ENCODE measurements at places on chromosomes 1 and 21.

DNA sequence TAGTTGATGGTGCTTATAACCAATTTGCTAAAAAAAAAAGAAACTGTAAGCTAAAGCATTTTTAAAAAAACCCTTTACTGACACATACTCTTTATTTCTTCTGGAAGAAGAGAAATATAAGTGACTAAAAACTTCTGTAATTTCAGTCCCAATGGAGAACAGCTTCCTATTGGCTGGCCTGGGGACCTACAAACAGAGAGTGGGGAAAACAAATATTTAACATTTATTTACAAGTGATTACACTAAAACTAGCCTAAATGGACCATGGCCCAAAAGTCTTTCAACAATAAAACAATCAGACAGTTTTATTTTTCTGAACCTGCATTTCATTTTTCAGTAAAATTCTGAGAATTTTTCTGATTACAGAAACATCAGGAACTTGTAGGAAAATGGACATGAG lies 15.2 kb downstream of the TARBP1 start:
- DNase-seq, result no peak

DNA sequence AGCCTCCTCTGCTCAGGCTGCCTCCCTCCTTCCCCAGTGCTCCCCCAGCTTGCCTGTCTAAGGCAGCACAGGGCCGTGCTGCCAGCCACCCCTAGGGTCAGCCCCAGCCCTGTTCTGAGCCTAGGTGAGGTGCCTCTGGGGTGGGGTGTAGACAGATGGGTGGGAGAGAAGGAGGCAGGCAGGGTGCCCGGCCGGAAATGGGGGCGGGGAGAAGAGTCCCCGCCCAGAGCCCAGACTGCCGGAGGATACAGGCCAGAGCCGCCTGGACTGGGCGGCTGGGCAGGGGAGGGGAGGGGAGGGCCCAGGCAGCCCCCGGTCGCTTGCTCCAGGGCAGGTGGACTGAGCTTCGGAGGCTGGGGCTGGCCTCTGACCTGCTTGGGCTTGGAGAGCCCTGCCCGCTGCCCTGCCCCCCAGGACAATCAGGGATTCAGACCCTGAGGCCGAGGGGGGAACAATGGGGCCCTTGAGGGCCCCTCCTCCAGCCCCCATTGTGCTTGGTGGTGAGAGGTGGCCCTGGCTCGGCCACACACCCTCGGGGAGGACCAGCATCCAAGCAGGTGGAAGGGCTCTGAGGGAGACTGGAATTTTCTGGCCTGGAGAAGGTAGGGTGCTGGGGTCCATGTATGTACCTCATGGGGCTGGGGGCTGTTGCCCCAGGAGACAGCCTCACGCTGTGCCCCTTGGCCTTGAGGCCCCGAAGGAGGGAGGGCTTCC lies at the start of gene GJC2:
GJC2 (plus strand) TSS at position 525 of the 714 bp plus-strand sequence. CDS start 7,829 bp downstream, outside the sequence.
- no peak for DNase-seq

- peak; percentile 67 for DNase-seq
Observed at GRCh38 chr1:39539252-39539790, 37.3 kb downstream of the PABPC4 start.

DNA sequence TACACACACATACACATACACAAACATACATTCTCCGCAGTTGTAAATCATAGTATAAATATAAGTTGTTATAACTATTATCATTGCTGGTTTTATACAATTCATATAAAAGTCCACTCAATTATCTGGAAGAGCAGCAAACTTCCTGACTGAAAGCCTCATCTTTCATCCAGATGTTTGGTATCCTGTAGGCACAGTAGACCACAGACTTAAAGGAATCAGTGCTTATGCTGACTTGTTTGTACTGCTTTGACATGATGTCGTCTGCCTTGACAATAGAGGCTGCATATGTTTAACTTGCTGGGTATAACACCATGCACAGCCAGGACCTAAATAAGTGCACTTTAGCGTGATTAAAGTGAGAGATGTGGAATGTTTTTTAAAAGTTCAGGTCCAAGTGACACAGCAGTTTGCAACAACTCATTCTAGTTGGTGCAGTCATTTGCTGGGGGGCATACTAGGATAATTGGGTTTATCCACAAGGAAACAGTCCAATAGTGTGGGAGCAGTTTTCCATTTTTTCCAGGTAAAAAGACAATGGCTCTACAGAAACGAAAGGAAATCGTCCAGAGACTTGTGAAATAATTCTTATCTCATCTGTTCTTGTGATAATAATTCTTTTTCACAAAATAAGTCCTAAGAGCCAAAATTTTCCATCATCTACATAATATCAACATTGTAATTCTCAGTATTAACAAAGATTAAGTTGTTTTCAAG lies 110.3 kb upstream of the TSPAN2 start:
- DNase-seq, result no peak

DNA sequence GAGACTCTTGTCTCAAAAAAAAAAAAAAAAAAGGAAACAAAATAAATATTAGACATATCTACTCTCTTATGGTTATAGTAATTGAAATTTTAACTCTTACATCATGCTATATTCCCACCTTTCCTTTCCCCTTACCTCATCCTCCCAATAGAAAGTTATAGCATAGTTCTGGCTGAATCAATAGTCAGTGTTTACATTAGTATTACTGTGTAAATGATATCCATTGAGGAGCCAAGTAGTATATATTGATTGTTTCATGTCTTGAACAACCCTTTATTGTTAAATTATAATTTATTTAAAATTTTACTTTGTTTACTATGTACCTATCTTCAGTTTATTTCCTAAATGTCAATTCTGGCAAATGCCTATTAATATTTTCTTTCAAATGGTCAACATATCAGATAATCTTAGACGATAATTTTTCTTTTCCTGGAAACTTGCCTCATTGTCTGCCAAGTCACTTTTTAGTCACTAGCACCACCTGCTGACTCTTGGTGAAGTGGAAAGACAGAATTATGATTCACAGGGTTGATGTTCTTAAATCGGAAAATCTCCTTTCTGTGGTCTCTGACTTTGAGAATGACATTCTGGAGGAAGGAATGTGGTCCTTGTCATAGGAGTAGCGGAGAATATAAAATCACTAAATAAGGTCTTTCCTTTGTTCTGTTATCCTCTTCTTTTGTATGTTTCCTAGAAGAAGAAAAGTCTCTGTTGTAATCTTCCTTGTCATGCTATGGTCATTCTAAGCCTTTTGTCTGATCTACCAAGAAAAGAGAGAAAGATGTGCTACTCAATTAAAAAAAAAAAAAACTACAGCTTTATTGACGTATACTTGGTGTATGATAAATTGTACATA lies 8.6 kb downstream of the HJV start:
- peak; percentile 71 for DNase-seq

- no peak for DNase-seq
Observed at GRCh38 chr1:87939444-87939843, 610.8 kb downstream of the LMO4 start.

DNA sequence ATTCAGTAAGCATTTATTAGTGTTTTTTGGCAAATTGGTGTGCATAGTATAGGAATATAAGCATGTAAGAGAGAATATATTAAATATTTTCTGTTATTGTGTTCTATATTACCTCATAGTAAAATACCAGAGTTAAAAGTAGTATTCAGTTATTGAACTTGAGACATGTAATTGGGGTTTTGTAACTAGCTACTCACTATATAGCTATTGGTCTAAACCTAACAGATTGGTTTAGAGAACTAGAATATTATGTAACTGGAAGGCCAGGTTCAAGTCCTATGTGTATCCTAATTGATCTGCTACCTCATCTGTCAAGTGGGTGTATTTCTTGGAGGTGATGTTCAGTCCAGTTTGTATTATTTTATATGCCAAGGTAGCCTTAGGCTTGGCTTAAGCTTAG lies 26.3 kb downstream of the CLIC4 start:
- no peak for DNase-seq

GRCh38 chr1:201714542-201715329 lies 114.2 kb upstream of the IPO9 start:
- peak; percentile 27 for DNase-seq

DNA sequence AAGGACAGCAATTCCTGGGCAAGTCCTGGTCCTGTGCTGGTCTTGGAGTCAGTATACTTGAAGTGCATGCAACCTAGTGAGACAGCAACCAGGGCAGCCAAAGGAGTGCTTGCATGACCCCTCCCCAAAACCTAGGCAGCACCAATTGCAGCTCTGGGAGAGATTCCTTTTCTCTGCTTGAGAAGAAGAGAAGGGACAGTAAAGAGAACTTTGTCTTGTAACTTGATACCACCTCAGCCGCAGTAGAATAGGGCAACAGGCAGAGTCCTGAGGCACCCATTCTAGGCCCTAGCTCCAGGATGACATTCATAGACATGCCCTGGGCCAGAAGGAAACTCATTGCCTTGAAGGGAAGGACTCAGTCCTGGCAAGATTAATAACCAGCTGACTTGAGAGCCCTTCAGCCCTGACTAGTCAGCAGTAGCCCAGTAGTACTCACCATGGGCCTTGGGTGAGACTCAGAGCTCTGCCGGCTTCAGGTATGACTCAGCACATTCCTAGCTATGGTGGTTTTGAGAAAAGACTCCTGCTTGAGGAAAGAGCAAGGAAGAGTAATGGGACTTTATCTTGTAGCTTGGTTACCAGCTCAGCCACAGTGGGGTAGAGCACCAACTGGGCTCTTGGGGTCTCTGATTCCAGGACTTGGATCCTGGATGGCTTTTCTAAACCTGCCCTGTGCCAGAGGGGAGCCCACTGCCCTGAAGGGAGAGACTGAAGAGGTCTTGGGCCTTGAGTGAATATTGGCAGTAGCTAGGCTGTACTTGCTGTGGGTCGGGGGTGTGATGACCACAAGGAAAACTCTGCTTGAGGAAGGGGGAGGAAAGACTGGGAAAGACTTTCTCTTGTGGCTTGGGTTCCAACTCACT lies 51.7 kb upstream of the ACADM start:
- DNase-seq, result no peak

DNA sequence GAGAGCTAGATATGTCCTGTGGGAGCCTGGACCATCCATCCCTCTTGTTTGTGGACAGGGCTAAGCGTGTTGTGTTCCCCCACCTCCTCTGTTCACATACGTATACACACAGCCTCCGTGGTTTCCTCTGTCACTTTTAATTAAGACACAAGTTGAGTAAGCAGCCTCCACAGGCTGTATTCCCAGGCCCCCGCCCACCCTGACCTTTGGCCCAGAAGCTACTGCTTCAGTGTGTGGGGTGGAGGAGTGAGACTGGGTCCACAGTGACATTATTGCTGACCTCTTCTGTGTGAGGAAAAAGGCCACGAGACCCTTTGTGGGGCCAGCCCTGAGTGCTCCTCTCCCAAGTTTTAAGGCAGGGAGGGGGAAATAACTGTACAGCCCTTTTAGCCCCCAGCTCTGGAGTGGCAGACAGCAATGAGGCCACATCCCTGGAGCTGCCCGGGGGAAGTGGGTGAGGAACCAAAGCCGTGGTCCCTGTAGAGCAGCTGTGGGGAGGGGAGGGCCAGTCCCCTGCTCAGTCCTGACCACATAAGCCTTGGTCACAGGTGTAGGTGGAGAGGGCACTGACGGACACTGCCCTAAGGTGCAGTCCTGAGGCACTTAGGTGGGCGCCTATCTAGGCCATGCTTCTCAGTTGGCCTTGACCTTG lies 4.4 kb downstream of the ELOVL1 start:
- peak; percentile 29 for DNase-seq

DNA sequence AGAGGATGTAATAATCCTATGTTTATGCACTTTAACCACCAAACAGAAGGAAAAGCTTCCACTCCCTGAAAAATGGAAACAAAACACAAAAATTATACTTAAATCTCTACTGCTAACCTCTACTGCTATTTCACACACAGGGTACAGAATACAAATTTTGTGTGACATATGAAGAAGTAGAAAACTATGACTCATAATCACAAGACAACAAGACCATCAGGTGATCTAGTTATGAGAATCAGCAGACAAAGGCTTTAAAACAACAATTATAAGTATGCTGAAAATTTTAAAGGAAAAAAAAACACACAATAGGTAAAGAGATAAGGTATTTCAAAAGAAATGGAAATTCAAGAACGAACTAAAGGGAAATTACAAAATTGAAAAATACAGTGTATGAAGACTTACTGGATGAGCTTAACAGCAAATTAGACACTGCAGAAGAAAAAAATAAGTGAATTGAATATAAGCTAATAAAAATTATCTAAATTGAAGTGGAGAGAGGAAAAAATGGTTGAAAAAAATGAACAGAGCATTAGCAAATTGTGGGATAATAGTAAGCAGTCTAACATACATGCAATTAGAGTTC lies 13.6 kb upstream of the NAV1 start:
- DNase-seq, result no peak

DNA sequence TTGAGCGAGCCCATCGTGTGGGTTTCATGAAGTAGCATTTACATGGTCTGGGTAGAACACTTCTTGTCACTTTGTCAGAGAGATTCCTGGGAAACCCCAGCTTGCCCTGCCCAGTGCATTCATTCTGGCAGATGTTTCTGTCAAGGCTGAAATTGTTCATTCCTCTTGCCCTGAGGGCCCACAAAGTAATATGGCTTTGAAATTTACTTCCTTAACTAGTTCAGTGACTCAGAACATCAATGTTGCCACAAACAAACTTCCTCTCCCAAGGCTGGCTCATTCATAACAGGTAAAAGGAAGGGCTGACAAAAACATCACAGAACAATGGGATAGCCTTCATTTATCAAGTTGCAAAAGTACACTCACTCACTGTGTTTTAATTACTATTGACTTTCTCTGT lies 5.0 kb upstream of the KIAA0040 start:
- DNase-seq, result no peak

All from activated CD4-positive, alpha-beta T cell treated with anti-CD3 and anti-CD28 coated beads for 36 hours (primary cell).